CD8-positive, alpha-beta memory T cell (primary cell): ENCODE measurements at places on chromosomes 7 and 10. TPM values are rescaled to one million over a fixed set of nuclear protein-coding genes. Genes with fewer than 3 reads are reported as not detected.
A peak's percentile ranks its signal among the peaks of the same experiment; 100 is the strongest.

DNA sequence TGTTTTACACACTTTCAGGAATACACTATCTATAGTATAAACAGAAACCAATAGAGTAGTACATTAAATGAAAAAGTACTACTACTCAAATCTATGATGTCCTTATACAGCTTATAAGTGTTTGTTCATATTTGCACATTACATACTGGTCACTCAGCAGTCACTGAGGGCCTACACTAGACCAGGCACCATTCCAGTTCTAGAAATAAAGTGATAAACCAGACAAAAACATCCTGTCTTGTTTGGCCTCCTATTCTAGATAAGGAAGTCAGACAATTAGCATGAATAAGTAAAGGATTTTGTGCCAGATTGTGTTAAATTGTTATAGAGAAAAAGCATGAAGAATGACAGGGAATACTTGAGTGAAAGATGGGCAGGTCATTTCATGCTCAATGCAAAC is 219.0 kb downstream of the CRPPA start:
- DNase-seq, result no peak

GRCh38 chr10:118409295-118409694 is 67.2 kb upstream of the FAM204A start:
- no peak for DNase-seq

GRCh38 chr10:116097239-116097784 is 175.7 kb downstream of the GFRA1 start:
- no peak for DNase-seq

DNA sequence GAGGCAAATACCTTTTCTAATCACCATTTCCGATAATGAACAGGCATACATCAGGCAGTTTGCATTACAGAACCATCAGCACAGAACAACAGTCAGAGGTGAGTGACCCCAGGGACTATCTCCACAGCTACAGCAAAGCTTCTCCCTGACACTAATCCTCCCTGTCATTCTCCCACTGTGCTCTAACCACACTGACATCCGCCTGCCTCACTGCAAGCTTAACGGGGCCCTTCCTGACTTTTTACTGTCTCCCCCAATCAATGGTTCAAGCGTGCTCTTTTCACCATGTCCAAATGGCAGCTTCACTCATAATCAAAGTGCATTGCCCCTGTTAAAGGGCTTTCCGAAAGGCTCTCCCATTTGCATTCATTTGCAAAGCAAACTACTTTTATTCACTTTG is 196.3 kb downstream of the DNAJC1 start:
- no peak for DNase-seq

DNA sequence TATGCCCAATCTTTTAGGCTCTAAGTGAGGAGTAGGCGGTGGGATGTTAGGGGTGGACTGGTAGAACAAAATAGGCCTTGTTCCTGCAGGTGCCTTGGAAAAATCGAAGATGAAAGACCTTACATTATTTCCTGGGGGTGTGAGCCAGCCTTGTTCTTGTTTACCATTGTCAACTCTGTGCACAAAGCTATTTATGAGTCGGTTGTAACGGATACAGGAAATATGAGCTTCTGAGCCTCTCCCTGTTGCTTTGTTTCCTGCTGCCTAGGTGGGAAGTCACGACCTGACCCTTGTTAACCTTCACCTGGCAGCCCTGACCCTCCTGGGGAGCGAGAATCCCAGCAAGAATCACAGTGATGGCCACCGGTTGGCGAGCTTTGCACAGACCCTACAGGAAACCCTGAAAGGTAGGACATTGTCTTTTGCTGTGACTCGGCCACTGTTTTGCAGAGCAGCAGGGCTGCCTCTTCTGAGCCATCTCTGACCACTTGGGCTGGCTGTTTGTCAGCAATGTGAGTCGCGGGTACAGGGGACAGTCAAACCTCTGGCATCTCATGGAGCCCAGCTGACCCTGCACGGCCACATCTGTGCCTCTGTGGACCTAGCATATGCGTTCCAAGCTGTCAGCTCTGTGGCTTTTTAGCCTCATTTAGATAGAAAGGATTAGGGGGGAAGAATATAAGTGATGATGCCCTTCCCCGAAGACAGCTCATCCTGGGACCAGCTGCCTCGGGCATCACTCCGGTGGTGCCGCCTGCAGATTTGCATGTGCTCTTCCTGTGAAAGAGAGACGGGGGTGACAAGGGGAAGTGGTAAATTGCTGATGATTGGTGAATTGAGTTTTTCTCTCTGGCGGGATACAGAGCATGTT is 102.1 kb upstream of the ANLN start:
- peak; percentile 59 for DNase-seq

The CLDN15 gene
- 20.3 TPM for total RNA-seq

DNA sequence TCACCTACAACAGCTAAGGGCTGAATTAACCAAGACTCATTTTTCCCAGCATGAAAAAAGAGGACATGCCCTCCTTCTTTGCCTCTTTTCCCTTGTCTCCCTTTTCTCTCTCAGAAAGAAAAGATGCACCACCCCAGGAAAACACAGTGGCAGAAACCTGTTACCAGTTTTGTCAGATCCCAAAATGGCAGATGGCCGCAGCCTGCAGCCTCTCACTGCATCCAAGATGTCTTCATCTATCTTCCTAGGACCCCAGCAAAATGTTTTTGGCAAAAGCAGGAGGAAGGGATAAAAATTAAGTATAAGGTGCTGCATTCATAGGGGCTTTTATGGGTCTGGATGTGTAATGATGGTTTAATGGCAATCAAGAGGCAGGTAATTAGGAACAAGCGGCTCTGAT is 266.6 kb upstream of the NPVF start:
- DNase-seq, result no peak

The GUSB gene
- 51.9 TPM for total RNA-seq

The LMBR1 gene
- 49.2 TPM for total RNA-seq

DNA sequence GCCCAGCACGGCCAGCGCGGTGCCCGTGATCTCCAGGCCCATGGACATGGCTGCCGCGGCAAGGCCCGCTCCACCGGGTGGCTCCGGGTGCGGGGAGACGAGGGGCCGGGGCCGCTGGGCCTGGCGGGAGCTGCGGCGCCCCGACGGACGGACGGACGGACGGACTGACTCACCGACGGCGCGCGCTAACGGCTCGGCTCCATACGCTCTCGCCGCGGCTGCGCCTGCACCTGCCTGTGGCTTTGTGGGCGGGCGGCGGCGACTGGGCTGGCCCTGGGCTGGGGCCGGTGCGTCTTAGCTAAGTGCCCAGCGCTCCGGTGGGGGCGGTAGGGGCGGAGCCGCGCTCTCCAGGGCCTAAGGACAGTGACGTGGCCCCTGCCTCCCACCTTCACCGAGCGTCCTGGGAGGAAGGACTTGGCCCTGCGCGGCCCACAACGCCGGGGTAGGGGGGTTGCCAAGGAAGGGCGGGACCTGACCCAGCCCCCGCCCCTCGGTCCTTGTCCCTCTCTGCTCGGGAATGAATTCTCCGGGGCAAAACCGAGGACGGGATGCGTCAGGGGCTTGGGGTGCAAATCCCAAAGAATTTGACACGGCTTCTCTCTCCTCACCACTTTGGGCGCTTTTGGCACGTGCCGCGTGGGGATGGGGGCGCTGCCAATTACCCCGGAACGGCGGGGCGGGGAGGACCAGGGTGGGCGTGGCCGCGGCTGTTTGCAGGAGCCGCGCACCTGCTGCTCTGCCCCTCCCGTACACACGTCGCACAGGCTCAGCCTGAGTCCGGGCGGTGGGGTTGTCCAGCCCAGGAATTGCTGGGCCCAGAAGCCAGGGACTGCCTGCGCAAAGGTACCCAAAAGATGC is at the start of gene CLDN3:
Gene CLDN3 (minus strand): TSS at position 269 of the 858 bp plus-strand sequence. CDS start 221 bp downstream, at position 48.
- DNase-seq, result no peak

- no peak for DNase-seq
Observed at GRCh38 chr7:113175525-113176104, 57.3 kb upstream of the SMIM30 start.

DNA sequence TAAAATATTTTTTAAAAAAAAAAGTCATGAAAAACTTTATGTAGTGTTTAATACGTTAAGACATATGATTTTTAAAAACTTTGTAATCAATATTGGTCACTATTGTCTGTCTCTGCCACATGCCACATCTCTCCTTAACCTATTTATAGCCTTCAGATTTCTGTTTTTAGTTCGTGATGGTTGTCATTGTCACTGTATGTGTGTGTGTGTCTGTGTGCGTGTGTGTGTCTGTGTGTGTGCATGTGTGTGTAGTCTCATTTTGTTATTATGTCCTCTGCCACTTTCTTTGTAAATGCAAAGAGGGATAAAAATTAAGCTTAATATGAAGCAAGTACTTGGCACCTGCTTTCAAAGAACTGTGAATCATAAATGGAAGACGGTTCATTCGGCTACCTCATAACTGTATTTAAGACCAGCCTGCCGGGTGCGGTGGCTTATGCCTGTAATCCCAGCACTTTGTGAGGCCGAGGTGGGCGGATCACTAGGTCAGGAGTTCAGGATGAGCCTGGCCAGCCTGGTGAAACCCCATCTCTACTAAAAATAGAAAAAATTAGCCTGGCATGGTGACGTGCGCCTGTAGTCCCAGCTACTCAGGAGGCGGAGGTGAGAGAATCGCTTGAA is 354.0 kb downstream of the ARL4A start:
- no peak for DNase-seq

The CPEB3 gene
- 2.1 TPM for total RNA-seq

- DNase-seq, result no peak
Observed at GRCh38 chr10:75261813-75262705, 26.3 kb upstream of the COMTD1 start.

The CALY gene
- total RNA-seq, result 1.3 TPM

The DYNC1I1 gene
- not detected for total RNA-seq

DNA sequence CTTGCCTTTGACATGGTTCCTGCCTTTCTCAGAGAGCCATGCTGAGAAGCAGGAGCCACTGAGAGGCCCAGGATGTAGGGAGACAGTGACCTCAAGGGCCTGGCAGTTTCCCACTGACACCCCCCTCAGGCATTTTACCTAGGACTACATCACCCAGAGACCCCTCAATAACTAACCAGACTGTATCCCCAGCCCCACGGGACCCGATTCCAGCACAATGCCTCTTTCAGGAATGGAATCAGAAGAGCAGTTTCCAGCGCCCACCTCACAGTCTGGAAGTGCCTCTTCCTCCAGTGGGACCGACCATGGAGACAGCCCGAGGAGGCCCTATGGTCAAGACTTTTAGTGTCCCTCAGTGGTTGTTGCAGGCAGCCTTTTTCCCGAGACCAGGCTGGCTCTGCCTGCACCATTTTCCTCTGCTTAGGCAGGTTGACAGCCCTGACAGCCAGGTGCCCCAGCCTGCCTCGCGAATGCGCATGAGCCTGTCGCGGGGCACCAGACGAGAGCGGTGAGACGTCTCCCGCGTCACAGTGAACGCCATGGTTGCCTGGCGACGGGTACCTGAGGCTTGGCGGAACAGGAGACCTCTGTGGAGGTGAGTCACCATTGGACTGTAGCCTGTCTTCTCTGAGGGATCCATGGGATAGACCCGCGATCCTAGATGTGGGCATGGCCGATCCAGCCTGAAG is 28.4 kb upstream of the ZNF273 start:
- DNase-seq, result no peak

The GATA3 gene
- total RNA-seq, result 53.3 TPM

GRCh38 chr10:95474228-95475002 is 86.8 kb downstream of the SORBS1 start:
- DNase-seq, result no peak

DNA sequence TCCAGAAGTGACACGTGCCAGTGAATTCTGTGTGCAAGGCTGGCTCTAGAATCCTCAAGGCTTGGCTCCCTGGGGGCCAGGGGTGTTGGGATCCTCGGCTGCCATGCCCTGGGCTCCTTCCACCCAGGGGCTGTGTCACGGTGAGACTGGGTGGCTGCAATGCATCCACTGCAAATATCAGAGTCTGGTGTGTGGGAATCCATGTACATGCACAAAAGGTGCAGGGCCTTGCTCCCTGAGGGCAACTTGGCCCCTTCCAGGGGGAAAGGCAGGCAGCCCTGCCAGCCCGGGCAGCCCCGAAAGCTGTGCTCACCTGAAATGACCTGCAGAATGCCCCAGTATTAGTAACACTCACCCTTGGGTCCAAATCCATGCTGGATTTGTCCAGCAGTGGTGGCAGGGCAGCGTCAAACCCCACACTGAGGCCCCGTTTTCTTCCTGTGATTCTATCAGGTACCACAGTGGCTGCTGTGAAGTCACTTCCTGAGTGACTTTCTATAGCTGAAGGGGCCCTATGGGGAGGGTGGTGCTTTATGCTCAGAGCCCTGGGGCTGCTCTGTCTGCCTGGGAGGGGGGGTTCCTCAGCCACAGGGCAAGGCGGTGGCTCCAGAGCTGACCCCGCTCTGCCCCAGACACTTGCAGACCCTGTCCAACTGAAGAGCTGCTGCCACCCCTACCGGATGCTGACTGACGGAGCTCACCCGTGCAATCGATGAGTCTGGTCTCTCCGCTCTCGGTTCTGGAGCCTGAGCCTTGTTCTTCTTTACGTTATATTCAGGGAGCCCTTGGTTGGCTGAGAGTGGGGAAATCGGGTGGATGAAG is 317.7 kb downstream of the GLRX3 start:
- DNase-seq, result no peak

The EBLN1 gene
- total RNA-seq, result not detected

GRCh38 chr7:91286432-91286831 is 22.2 kb downstream of the FZD1 start:
- DNase-seq, result no peak

GRCh38 chr7:37643876-37644275 is 39.7 kb upstream of the GPR141 start:
- DNase-seq, result no peak

- no peak for DNase-seq
Observed at GRCh38 chr10:110495731-110496552, 1.8 kb upstream of the DUSP5 start.

GRCh38 chr10:46298477-46299285 is 11.9 kb downstream of the ANTXRL start:
- no peak for DNase-seq

The SGCE gene
- total RNA-seq, result 0.82 TPM

The AZGP1 gene
- total RNA-seq, result not detected

The MRLN gene
- not detected for total RNA-seq

DNA sequence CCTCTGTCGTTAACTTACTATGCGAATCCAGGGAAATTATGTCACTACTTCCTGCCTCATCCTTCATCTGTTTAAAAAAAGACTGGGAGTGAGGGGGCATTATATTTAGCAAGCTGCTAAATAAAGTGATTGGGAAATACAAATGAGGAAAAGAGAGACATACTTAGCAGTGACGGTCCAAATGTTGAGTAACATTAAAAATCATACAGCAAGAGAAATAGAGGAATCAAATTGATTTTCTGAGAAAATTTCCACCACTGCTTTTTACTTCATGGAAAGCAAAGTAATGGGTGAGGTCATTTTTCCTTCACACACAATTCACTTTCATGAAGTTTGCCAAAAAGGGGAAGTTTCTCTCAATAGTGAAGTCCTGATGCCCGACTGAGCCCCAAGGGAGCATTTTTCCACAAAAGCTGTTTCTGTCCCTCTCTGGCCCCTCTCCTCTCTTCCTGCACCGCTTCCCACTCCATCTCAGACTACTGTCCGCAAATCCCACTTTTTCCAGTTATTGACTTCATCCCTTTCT is 61.9 kb upstream of the ADO start:
- DNase-seq, result no peak

DNA sequence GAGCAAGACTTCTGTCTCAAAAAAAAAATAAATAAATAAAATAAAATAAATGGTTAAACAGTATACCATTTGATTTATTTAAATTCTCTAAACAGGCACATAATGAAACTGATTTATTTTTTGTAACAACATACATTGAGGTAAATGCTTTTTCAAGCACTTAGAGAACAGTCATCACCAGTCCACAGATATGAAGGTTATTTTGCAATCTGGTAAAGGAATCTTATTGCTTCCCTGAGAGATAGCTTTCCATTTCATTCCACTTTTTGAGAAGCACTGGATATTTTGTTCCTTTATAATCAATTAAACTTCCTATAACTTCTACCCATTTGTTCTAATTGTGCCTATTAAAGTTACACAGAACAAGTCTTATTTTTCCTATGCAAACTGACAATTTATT is 5.2 kb downstream of the CEP55 start:
- no peak for DNase-seq

The NFE2L3 gene
- total RNA-seq, result 47.4 TPM
